ENCODE measurements at places on chromosomes 6 and 20. TPM values are rescaled to one million over a fixed set of nuclear protein-coding genes. Genes with fewer than 3 reads are reported as not detected.

The MTG2 gene
- total RNA-seq, result 30.5 TPM

The SLC32A1 gene
- not detected for total RNA-seq

The AK9 gene
- total RNA-seq, result 7.2 TPM

DNA sequence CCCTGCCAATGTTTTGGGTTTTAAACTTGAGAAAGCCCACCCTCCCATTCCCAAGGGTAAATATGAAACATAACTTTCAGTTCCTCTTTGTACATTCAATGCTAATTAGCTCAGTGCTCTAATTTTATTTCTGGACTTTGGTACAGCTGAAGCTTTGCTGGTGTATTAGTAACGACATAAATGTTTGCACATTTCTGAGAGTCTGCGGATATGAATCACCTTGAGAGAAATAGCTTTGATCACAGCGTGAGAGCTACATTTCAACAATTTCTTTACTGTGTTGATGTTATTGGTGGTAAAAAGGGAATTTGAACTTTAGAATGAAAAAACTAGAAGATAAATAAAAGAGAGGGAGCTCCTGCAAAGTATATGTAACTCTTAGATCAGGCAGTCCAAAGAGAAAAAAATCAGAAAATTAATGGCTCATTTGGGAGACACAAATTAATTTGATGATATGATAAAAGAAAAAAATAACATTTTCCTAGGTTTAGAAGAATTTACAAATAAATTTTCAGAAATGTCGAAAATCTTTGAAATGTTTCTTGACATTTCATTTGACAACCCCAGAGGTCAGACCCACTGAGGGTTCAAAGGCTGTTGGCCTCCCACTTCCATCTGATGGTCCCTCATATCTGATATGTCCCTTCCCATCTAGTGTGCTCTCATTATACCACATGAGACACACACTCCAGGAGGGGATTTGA is 38.5 kb upstream of the CAP2 start:
- peak; percentile 26 for DNase-seq

DNA sequence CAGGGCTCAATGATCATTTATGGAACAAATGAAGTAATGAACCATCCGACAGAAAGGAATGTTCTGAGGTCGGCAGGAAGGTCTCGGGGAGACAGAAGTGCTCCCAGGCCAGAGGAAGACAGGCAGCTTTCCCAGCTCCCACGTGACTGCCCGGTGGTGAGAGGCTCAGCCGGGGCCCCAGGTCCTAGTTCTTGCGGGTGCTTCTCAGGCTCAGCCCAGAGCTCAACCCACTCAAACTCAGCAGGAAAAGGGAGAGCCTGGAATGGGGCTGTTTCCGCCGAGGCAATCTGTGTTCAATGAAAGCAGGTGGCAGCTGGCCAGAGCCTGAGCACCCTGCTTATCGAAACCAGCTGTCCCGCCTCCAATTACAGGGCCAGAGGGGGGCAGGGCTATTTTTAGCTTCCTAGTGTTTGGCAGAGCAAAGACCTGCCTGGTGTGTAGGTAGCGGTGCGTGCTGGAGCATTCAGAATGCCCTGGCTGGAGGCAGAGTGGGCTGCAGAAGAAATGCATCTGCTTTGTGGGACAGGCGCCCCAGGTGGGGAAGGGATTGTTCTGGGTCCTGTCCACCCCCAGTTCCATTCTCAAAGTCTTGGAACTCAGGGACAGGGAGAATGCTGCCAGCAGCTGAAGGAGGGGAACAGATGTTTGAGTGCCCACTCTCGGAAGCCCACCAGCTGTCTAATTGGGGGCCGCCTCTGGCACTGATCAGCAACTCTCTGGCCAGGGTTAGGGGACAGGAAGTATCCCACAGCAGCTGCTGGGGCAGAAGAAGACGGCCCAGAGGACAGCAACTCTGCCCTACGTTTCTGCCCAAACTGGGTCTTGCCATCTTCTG is 145.1 kb downstream of the PREX1 start:
- DNase-seq, result peak; percentile 93
